NCI-H1417 (cell line): ENCODE measurements at places on chromosomes 16 and 17.

DNA sequence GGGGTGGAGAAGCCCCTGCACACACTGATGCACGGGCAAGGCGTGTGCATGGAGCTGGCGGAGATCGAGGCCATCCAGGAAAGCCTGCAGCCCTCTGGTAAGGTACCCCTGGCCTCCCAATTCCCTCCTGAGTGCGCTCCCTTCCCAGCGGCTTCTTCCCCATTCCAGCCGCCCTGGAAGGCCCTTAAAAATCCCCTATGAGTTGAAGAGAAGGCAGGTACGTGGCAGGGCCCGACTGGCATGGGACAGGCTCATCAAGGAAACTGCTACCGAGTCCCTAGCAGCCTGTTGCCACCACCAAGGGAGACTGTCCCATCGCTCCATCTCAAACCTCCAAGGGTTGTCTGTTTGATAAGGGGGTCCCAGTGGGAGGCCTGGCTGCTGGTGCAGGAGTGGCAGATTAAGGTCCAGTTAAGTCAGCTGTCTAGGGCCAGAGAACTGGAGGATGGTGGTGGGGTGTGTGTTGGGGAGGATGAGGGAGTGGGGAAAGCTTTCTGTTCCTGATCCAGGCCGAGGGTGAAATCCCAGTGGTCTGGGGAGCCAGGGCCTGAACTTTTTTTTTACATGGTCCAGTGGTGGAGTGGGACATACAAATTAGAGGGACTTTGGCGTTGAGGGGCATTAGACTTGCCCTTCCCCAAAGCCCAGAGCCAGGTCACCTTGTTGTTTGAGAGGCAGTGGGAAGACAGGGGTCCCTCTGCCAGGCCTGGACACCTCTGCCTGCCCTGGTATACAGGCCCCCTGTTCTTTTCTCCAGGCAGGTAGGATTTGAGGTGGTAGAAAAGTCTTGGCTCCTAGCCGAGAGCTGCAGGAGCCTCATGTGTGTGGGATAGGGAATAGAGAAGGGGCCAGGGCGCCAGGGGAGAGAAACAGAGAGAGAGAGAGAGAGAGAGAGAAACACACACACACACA lies 994 bp downstream of the IGFBP4 start:
- DNase-seq, result no peak

DNA sequence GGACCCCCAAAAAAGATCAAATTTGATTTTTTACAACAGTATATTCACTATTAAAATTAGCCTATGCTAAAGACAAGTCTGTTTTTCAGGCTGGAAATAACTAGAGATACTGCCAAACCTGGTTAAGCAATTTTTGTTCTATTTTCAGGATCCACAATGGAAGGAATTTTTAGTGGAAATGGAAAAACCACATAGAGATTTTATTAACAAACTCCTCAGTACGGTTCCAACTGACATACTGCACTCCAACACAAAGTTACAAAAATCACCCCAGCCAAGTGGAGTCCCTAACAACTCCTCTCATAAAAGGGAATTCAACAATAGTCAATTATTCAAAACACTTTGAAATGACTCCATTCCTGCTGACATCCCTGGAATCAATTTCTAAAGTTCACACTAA lies 101.6 kb upstream of the TOB1 start:
- DNase-seq, result no peak

- DNase-seq, result peak; percentile 71
These were observed 25.6 kb upstream of the NPTX1 start for GRCh38 chr17:80501741-80502577.

DNA sequence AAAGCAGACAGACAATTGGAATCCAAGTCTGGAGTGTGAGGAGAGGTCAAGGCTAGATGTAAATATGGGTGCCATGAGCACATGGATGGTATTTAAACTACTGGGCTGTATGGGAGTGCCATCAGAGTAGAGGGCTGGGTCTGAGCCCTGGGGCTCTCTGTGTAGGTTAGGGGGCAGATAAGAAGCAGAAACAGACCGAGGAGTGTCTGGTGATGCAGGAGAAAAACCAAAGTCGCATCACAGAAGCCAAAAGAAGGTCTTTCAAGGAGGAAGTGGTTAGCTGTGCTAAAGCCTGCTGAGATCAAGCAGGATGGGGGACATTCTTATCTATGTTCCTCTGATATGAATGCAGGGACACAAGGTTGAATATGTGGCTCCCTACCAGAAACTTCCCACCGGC lies 1.9 kb downstream of the TSEN54 start:
- no peak for DNase-seq

- no peak for DNase-seq
These were observed 54.3 kb downstream of the WNT3 start for GRCh38 chr17:46764000-46764708.

- no peak for DNase-seq
These were observed 34.7 kb downstream of the ADCY9 start for GRCh38 chr16:4081521-4082021.

DNA sequence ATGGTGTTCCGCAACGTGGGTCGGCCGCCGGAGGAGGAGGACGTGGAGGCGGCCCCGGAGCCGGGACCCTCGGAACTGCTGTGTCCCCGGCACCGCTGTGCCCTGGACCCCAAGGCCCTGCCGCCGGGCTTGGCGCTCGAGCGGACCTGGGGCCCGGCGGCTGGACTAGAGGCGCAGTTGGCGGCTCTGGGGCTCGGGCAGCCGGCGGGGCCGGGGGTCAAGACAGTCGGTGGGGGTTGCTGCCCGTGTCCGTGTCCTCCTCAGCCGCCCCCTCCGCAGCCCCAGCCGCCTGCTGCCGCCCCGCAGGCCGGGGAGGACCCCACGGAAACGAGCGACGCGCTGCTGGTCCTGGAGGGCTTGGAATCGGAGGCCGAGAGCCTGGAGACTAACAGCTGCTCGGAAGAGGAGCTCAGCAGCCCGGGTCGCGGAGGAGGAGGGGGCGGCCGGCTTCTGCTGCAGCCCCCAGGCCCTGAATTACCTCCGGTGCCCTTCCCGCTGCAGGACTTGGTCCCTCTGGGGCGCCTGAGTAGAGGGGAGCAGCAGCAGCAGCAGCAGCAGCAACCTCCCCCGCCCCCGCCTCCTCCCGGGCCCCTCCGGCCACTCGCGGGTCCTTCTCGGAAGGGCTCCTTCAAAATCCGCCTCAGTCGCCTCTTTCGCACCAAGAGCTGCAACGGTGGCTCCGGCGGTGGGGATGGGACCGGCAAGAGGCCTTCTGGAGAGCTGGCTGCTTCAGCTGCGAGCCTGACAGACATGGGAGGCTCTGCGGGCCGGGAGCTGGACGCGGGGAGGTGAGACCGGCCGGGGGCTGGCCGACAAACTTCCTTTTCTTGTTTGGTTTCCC lies 821 bp downstream of the SOCS7 start:
- peak; percentile 47 for DNase-seq

DNA sequence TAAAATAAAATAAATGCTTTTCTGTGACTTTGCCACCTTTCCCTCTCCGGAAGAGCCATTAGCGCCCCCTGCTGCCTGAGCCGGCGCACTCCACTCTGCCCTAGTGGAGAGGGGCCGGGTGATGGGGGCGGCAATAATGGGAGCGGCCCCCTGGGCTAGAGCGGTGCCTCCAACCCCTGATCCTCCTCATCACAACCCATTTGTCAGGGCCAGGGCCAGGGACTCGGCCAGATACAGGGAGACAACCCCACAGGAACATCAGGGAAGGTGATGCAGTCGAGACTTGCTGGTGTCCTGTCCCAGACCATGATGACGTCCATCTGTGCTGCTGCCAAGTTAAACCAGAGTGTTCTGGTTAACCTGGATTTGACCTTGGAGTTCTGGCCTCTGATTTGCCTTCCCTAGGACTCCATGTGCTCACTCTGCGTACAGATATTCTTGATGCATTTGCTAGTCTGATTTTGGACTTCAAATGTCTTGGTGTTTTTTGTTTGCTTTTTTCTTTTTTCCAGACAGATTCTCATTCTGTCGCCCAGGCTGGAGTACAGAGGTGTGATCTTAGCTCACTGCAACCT lies 46.1 kb upstream of the BPTF start:
- no peak for DNase-seq

DNA sequence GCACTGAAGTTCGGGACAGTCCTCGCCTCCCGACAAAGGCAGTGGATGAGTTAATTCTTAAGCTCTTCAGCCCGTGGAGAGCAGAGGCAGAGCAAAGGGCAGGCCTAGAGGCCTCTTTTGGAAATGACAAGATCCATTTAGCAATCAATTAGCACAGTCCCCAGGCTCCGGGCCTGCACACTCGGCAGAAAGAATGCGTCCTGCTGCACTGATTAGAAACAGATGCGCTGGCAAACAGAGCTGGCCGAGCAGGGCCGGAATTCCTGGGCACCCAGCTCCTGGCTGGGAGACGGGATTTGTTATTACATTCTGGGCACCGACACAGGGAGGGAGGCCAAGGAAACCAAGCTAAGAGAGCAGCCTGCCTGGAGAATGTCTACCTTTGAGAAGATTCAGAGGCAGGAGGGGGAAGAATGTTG lies 162.9 kb downstream of the COPRS start:
- DNase-seq, result no peak

- no peak for DNase-seq
These were observed 446.9 kb downstream of the UTP18 start for GRCh38 chr17:51707216-51707615.

DNA sequence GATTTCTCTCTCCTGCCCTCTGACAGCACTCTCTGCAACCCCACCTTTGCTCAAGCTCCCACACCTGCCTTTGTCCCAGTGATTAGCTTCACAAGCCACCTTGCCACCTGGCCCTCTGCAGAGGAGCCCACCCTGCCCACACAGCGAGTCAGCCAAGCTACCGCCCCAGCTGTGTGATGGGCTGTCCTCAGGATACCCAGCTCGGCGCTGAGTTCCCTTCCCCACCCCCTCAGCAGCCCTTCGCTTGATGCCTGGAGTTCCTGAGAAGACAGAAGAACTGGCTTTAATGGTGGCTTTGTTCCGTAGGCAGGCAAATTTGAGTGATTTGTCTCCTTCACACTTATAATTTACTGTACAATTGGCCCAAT lies 266.4 kb downstream of the CBLN1 start:
- no peak for DNase-seq

DNA sequence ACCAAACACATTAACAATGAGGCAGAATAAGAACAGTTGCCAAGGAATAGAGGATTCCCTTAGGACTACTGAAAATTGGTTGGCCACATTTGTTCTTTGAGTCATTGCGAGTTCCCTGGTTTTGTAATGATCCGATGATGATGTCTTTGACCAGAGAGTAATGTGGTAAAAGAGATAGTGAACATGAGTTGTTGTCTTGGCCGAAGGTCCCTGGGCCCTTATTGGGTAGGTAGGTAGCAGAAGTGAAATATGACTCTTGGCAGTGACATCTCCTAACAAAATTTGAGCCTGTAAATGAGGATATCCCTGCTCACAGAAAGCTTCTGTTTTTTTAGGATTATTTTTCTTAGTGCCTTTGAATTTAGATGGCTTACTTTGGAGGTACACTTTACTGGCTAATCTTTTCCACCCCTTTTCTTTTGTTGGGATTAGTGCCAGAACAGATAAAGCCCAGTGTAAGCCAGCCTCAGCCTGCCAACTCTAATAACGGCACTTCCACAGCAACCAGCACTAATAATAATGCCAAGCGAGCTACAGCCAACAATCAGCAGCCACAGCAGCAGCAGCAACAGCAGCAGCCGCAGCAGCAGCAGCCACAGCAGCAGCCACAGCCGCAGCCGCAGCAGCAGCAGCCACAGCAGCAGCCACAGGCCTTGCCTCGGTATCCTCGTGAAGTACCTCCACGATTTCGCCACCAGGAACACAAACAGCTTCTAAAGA lies 47.2 kb downstream of the TNRC6A start:
- no peak for DNase-seq

DNA sequence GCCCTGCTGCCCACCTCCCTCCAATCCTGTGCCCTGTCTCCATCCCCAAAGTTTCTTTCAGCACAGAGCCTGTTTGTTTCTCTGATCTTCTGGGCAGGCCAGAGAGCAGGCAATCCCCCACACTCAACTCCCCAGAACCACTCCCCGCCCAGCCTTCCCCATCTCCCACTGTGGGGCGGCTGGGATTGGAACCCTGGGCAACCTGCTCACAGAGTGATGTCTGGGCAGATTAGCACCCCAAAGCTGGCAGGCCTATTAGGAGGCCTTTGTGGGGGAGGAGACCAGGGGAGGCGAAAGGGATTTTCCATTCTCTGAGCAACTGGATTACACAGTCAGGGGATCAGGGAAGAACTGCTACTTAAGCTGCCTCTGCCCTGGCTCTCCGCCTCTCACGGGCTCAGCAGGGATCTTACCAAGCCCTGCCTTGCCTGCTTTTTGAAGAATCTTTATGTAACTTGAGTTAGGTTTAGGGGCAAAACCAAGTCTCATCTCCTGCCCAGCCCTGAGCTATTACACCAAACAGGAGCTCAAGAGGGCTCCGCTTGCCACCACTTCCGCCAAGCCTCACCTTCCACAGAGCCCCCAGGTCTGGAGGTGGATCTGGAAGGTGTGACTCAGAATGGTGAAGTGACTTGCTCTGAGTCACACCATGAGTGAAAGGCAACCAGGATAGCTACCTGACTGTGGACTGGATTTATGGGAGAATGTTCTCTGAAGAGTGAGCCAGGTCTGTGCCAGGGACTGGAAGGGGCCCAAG lies 16.0 kb upstream of the LHX1 start:
- DNase-seq, result no peak

DNA sequence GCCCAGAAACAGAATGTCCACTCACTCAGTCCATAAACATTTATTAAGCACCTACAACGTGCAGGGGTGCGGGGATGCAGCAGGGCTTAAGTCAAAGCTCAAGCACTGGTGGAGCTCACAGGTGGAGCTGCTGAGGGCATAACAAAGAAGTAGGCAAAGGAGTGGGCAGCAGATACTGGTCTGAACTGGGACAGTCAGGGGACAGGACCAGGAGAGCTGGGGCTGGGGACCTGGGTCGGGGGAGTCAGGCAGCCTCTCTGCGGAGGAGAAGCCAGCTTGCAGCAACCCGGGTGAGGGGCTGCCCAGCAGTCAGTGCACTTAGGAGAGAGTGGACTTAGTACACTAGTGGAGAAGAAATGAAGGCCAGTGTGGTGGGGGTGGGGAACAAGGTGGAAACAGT lies 10.0 kb upstream of the TNFRSF13B start:
- no peak for DNase-seq

- no peak for DNase-seq
These were observed 4.9 kb upstream of the LPCAT2 start for GRCh38 chr16:55503726-55504550.

DNA sequence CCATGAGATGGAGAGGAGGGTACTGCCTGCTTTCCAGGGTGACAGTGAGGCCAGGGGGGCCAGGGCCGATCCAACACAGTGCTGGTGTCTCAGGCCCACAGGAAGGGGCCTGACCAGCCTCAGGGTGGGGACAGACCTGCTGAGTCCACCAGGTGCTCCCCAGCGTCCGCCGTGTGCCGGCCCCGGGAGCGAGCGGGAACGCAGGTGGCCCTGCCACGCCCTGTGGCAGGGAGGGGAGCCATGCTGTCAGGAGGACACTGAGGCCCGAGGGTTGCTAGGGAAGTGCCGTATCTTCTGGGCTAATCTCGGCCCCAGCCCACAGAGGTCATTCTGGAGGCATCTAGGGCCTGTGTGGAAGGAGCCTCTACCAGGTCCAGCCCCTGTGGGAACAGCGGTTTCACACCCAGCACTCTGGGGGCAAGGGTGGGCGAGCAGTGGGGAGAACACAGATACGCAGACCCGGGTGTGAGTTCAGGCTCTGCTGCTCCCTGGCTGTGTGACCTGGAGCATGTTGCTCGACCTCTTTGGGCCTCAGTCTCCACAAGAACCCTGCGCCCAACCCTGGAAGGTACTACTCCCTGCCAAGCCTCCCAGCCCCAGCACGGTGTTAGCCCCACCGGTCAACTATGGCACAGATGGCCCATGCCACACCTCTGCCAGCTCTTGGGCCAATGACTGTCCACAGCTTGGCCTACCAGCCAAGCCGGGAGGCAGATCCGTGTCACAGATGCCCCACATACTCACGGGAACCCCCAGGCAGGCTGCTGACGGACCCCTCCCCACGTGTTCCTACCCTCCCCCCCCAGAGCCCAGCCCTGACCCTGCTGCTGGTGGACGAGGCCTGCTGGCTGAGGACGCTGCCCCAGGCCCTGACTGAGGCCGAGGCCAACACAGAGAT lies 43.9 kb upstream of the ZC3H18 start:
- no peak for DNase-seq
